ENCODE measurements at places on chromosomes 2 and 18.

GRCh38 chr2:239706367-239706766 lies 305.5 kb upstream of the HDAC4 start:
- no peak for DNase-seq

- no peak for DNase-seq
Observed at GRCh38 chr2:47118581-47118980, 36.5 kb downstream of the STPG4 start.

- DNase-seq = no peak
Observed at GRCh38 chr2:240819858-240820606, at the start of gene KIF1A. KIF1A (minus strand) TSS chr2:240820219; CDS start chr2:240797752, 22,467 bp downstream.

- no peak for DNase-seq
Observed at GRCh38 chr2:26590508-26590907, 50.7 kb downstream of the CIB4 start.

DNA sequence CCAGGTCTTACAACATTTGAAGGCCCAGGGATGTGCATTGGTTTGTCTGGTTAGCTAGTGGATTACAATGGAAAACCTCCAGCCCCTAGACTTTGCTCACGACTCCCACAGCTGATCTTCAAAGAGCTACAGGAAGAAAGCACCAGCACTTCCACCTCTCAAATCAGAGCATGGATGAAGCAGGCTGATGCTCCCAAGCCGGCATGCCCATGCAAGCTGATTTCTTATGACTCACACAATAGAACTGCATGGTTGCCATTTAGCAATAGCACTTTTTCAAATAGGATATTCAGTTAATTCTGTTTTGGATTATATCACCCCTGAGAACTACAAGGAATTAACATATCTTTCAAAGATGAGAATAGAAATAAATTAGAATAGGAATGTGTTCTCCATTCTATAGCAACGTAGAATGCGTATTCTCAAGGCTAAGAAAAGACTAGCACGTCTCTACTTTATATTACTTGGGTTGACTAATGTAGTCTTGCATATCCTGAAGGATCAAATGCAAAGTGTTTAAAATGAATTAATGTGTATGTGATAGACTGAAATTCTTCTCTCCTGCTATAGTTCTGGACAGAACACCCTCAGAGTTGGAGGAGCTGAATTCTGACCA lies 292.4 kb downstream of the TRIB2 start:
- DNase-seq = no peak

DNA sequence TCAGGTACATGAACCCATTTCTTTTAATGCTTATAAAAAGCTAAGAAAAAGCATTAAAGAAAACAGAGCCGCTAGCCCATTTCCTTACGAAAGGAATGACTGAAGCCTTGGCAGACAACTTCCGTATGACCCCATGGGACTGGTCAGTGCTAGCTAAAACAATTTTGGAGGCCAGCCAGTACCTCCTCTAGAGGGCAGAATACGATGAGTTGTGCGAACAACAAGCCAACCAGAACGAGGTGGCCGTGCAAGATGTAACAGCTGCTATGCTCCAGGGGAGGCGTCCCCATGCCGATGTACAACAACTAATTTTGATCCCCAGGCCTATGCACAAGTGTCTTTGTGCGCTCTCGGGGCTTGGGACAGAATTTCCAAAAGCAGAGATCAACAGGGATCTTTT lies 16.7 kb downstream of the MAP3K2 start:
- DNase-seq = no peak

GRCh38 chr2:128780434-128781080 lies 461.9 kb upstream of the HS6ST1 start:
- DNase-seq = no peak
